Hematopoietic multipotent progenitor cell treated with erythropoietin and hydrocortisone succinate and interleukin-3 and kit ligand, for 15 days (in vitro differentiated cells): ENCODE measurements at places on chromosomes 1 and 21.

GRCh38 chr1:155322571-155322952 lies 1.9 kb downstream of the RUSC1 start:
- DNase-seq: no peak

GRCh38 chr1:72433591-72433990 lies 151.3 kb upstream of the NEGR1 start:
- no peak for DNase-seq

DNA sequence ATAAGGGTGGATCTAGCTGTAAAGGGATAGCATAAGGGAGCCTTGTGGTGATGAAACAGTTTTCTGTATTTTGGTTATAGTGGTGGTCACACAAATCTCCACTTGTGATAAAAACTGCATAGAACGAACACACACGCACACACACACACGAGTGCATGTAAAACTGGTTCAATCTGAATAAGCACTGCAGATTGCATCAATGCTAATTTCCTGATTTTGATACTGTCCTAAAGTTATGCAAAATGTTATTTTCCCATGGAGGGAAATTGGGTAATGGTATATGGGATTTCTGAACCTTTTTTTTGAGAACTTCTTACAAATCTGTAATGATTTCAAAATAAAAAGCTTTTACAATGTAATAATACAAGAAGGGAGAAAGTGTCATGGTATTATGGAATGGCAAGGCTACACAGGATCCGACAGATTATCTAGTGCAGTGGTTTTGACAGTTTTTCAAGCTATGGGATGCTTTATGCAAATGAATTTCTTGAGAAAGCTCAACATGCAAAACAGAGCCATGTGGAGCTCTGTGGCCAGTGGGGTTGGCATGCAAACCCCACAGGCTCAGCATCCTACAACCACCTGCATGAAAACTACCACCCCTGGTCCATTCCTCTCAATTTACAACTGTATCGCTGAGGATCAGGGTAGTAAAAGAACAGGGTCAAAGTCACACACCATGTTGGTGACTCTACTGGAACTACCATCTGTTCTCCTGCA lies 18.8 kb downstream of the SLC41A1 start:
- no peak for DNase-seq

DNA sequence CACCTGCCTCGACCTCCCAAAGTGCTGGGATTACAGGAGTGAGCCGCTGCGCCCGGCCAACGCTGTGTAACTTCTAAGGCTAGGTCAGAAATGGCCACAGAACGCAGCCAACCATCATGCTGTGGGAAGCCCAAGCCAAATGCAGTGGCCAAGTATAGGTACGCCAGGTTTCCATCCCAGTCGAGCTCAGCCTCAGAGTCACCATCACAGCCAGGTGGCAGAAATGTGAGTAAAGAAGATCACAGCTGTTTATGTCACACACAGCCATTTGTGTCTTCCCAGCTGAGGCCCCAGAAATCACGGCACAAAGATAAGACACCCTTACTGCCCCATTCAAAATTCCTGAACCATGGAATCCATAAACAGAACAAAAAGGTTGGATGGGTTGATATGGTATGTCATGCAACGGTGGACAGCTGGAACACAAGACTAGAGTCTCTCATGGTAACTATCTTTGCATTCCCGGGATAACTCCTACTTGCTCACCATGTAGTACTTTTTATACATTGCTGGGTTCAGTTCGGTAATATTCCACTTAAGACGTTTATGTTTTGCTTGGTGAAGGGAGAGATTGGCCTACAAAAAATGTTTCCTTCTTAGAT lies 84.3 kb downstream of the SLC45A1 start:
- DNase-seq: no peak

DNA sequence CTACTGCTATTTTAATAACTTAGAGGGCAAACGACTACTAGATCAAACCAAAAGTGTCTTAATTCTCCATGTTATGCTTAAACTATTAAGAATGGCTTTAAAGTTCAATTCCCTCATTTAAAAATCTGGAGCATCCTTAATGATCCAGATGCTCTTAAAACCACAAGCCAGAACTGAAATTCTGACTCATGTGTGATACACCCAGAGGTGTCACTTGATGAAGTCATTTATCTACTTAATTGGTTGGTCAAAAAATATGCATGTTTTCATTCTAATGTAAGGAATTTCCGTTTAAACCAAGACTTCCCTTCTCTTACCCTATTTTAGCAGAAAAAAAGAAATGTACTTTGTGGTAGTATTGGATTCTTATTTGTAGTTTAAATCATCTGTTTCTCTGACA lies 1261.2 kb upstream of the B3GALT2 start:
- DNase-seq: no peak

- no peak for DNase-seq
Measured at GRCh38 chr1:8939000-8939265, 6.7 kb upstream of the CA6 start.

DNA sequence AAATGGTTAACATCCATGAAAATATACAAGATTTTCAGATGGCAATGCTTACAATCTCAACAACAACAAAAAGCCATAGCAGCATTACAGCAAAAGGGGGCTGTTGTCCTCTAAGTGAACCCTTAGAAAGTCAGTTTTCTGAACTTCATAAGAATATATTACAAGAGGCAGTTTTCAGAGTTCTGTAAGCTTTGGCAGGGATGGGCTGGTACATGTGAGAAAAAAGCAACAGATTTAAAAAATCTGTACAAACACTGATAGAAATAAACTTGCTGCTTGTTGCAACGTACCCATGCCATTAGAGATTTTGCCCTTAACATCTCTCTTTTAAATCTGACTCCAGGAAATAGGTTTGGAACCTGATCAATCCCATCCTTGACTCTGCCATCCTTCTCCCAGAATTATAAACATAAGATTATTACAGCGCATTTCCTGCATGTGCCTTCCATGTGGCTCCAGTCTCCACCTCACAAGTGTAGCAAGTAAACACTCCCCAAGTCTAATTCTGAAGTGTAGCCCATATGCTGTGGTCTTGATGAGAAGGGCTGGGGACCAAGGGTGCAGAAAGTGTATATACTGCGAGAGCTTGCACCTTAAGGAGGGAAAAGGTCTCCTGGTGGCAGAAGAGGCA lies 101.4 kb upstream of the TSPAN2 start:
- DNase-seq: no peak

DNA sequence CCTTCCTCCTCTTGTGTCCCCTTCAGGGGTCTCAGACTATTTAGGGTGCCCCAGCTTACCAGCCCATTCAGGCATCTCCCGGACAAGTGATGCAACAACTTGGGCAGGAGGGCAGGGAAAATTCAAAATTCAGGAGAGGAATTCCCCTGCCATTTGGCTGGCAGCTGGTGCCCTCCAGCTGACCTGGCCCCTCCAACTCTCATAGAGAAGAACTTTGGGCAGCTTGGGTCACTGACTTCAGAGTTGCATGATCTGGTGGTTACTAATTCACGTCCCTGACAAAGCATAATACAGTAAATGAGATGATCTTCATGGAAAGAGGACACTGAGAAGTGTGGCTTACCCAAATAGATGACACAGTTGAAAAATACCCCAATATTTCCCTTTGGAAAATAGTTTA lies at the start of gene FCAMR:
Gene FCAMR, minus strand, starts transcription at position 15 of the 400 bp plus-strand sequence. CDS start 335 bp downstream, outside the sequence.
- no peak for DNase-seq

GRCh38 chr1:16243936-16244649 lies 7.1 kb upstream of the CPLANE2 start:
- peak; percentile 95 for DNase-seq

DNA sequence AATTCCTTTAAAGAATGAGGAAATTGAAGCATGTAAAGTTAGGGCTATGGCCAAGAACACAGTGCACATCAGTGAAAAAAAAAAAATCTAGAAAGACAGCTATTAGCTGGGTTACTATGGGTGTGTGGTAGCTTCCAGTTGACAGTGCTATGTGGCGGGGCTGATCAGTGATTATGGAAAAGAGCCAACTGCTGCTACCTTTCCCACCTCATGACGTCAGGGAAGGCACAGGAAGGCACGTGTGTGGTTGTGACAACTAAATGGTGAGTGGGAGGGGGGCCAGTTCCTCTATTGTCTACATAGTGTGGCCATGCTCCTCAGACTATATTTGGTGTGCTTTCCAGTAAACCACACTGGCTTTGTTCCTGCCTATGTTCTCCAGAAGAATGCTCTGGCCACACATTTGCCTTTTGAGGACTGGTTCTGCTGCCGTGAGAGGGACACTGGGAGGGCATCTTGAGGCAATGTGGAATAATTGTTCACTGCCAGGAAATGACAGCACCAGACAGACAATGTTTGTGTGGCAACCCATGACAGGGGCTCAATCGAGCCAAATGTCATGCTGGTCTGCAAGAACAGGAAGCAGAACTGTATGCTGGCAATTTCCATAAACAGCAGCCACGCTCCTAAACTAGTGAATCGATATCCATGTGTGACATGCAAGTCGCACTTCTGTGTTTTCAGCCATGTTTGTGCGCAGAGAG lies 3.0 kb upstream of the SDE2 start:
- peak; percentile 71 for DNase-seq

GRCh38 chr1:154880671-154881070 lies 10.6 kb upstream of the KCNN3 start:
- no peak for DNase-seq

DNA sequence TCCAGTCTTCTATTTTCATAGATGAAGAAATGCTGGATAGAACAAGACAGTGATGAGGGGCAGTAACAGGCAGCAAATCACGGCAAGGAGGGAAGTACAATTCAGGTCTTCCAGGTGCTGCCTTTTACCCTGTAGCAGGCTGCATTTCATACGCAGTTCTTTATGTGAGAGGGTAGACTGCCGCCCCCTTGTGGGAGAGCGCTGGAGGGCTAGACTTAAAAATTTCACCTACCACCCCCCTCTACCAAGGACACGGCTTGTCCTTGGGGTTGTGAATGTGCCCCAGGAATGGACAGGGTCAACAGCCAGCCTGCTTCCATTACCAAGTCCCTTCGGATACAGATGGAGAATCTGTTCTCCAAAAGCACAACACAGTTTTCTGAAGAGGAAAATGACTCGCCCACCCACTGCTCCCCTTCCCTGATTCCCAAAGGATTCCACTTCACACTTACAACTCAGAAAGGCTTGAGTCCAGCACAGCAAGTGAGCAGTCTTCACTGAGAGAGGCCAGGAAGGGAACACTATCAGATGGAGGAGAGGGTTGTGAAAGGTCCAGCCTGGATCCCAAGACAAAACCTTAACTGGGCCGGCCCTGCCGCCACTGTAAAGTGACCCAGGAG lies 7.4 kb downstream of the WDR77 start:
- peak; percentile 30 for DNase-seq

GRCh38 chr1:201890223-201890622 lies 1.5 kb downstream of the SHISA4 start:
- DNase-seq: no peak

- no peak for DNase-seq
Measured at GRCh38 chr1:221477252-221477651, 264.6 kb downstream of the DUSP10 start.

GRCh38 chr1:55632906-55633305 lies 417.7 kb upstream of the USP24 start:
- DNase-seq: no peak

DNA sequence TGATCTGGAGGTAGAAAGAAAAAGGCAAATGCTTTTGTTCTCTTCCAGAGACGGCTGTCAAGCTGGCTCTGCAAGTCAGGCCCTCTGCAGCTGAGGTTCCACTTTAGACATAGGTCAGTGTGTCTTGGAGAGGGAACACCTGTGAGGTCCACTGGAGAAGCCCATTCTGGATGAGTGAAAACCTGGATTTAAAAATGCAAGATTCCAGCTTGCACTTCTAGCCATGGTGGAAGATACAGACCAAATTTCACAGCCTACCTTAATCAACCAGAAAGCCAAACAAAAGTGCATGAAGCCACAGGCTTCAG lies 35.0 kb downstream of the AGPAT3 start:
- DNase-seq: no peak

- peak; percentile 74 for DNase-seq
Measured at GRCh38 chr1:207670997-207671396, 26.1 kb downstream of the CR1L start.

- no peak for DNase-seq
Measured at GRCh38 chr1:32665915-32666314, 14.9 kb downstream of the RBBP4 start.

DNA sequence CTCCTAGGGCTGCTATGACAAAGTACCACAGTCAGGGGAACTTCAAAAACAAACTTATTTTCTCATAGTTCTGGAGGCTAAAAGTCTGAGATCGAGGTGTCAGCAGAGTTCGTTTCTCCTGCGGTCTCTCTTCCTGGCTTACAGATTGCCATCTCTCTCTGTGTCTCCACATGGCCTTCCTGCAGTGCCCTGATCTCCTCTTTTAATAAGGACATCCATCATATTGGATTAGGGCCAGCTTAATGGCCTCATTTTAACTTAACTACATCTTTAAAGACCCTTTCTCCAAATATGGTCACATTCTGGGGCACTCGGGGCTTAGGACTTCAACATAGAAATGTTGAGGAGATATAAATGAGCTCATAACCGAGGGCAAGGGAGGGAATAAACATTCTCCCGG lies 12.2 kb downstream of the C1orf74 start:
- DNase-seq: no peak

DNA sequence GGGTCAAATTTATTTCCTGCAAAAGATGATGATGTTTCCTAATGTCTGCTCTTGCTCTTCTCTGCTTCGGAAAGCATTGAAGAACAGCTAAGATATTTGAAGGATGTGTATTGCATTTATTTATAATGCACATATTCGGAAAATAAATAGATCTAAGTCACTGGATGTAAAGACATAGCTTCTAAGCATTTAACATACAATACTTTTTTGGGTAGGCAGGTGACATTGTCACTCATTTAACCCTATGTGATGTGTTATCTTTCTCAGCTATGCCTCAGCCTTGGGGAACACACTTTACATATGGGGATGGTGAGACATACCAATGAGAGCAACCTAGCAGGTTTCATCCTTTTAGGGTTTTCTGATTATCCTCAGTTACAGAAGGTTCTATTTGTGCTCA lies at the start of gene OR2G2:
Gene OR2G2, plus strand, starts transcription at position 301 of the 400 bp plus-strand sequence. Its CDS starts 0 bp downstream, at position 301.
- no peak for DNase-seq

GRCh38 chr1:23977187-23977853 lies 2.8 kb downstream of the SRSF10 start:
- DNase-seq: no peak

DNA sequence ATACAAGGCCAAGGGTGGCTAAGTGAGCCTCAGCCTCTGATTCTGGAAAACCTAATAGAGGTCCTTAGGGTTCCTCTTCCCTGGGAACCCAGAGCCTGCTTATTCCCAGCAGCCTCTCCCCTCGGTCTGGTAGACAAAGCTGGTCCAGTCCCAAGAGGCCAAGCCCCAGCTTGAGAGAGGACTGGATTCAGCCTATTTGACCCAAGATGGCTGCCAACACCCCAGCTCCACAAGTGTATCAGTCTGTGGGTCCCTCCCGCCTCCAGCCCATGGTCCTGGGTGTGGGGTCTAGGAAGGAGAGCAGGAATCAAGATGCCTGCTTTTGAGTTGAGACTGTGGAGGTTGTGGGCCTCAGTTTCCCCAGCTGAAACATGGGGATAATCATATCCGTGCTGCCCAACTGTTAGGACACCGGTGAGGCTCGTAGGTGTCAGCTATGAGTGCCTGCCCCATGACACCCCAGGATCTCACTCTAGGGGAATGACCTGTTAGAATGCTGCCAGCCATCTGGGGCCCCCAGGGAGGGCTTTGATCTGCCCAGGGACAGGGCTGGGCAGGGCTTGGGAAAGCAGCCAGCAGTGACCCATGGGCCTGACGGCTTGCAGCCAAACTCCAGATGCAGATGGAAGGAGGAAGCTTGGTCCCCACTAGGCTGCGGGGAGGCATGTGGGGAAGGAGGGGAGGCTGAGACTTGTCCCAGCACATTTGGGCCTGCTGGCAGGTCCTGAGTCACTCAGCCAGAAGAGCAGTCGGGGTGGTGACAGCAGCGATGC lies 45.4 kb downstream of the NUAK2 start:
- no peak for DNase-seq

GRCh38 chr1:54795841-54796468 lies 5.2 kb downstream of the TTC22 start:
- DNase-seq: no peak
